Activated CD8-positive, alpha-beta memory T cell treated with anti-CD3 and anti-CD28 coated beads, Interleukin-2, amount 50 U/mL, for 4 hours (primary cell): ENCODE measurements at places on chromosomes 7 and 10.
A peak's percentile ranks its signal among the peaks of the same experiment; 100 is the strongest.

DNA sequence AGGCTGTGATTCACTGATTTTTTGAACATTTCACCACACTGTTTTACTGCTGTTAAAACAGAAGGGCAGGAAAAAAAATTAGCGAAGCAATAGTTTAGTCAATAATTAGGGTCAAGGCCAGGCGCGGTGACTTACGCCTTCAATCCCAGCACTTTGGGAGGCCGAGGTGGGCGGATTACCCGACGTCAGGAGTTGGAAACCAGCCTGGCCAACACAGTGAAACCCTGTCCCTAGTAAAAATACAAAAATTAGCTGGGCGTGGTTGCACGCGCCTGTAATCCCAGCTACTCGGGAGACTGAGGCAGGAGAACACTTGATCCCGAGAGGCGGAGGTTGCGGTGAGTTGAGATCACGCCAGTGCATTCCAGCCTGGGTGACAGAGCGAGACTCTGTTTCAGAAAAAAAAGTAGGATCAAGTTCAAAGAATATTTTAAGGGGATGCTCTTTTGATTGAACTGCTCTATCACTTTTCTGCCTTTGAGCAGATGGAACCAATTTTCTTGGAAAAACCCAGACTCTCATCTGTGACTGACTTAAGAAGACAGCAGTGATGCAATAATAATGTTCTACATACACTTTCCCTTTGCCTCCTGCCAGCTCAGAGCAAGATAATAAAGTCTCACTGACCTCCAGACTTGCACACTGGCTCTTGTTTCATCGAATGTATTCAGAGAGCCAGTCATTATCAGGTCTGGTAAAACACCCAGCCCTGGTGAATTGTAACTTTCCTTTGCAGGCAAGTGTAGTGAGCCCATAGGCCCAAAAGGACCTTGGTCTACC, 1.6 kb upstream of the PPA1 start:
- DNase-seq, result no peak

- no peak for DNase-seq
Observed at GRCh38 chr7:112362731-112363131, 87.5 kb upstream of the IFRD1 start.

DNA sequence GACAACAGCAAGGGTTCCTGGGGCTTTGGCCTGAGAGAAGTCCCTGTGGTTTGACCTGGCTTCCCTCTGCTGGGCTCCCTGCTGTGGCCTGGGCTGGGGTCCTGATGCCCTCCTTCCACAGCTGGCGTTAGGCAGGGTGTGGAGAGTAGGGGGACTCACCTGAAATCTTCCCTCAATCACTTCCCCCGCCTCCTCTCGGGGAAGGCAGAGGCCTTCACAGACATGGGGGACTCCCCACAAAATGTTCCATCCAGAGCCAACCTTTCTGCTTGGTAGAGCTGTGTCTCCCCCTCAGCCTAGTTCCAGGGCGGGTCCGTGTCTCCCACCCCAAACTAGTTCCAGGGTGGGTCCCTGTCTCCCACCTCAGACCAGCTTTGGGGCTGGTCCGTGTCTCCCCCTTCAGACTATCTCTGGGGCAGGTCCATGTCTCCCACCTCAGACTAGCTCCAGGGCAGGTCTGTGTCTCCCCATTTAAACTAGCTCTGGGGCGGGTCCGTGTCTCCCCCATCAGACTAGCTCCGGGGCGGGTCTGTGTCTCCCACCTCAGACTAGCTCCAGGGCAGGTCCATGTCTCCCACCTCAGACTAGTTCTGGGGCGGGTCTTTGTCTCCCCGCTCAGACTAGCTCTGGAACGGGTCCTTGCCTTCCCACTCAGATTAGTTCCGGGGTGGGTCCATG, 2.2 kb downstream of the PVRIG start:
- DNase-seq, result peak; percentile 28

DNA sequence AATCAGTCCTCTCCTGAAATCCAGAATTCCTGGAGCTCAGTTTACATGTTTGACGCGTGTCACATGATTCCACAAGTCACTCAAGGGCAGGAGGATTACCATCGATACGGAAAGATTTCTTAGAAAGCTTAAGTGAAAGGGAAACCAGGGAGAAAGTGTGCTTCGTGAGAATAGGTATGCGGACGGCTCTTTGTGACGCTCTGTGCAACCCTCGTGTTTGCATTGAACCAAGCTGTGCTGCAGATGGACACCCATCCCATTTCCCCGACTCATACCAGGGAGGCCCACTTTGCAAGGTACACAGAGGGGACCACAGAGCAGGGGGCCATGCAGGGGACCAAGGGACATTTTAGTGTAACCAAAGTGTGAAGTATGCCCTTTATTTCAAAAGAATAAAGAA, 43.2 kb downstream of the IKZF1 start:
- DNase-seq, result no peak

- no peak for DNase-seq
Observed at GRCh38 chr7:46581268-46581667, 660.2 kb upstream of the IGFBP3 start.

DNA sequence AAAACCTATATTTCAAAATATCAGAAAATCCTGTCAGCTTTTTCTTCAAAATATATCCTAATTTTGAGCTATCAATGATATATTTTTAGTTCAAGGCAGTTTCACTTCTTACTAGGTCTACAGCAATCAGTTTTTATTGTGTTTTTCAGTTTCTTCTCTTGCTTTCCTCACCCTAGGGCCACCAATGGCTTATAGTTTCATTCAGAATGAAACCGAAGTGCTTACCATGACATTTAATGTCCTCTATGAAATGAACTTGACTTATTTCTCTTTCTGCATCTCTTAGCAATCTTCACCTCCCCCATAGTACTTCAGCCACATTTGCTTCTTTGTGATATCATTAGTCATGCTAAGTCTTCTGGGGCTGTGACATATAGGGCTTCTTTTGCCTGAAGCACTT, 100.3 kb downstream of the ARL5B start:
- no peak for DNase-seq

- DNase-seq, result no peak
Observed at GRCh38 chr7:113404245-113404644, 285.9 kb upstream of the SMIM30 start.

- DNase-seq, result peak; percentile 65
Observed at GRCh38 chr10:101829561-101830315, 11.5 kb upstream of the OGA start.

DNA sequence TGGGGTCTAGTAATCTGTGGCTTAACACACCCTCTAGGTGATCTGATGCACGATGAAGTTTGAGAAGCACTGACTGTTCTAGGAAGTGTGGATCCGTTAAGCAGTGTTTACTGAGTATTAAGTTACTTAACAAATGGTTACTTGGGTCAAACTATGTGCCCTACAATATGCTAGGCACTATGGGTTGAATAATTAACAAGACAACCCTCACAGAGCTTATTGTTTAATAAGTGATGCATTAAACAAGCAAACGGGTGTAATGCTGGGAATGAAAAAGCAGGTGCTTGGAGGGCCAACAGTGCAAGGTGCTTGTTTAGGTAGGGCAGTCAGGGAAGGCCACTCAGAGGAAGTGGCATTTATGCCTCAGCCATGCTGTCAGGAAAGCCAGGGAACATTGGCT, 378.0 kb upstream of the PODXL start:
- no peak for DNase-seq

GRCh38 chr10:88598055-88598454, 11.5 kb downstream of the LIPJ start:
- no peak for DNase-seq

DNA sequence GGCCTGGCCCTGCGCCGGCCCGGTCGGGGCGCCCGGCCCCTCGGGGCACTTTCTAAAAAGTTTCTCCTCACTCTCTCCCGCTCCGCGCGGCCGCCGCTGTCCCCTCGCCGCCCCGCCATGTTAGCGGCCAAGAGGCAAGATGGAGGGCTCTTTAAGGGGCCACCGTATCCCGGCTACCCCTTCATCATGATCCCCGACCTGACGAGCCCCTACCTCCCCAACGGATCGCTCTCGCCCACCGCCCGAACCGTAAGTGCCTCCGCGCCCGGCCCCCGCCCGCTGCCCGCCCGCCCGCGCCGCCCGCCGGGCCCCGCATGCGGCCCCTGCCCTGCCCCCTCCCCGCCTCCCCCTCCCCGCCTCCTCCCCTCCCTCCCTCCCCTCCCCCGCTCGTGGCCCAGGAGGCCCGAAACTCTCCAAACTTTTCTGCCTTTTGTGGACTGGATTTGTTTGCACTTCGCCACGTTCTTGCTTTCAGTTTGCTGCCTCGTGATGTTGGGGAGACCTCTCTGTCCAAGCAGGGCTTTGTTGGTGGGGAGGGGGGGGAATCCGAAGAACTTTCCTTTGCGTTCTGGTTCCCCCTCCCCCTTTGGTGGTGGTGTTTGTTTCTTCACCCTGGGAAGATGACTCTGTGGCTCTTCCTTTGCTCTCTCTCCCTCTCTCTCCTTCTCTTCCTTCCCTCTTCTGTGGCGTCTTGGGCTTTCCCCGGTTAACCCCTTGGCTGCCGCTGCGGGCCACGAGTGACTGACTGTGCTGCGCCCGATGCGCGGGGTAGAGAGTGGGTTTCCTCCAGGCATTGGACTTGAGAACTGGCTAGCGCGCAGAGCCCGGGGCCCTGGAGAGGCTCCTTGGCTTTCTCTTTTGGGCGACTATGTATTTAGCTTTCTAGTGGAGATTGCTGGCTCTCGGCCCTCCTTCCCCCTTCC, 1.6 kb downstream of the TCF7L2 start:
- DNase-seq, result peak; percentile 51

DNA sequence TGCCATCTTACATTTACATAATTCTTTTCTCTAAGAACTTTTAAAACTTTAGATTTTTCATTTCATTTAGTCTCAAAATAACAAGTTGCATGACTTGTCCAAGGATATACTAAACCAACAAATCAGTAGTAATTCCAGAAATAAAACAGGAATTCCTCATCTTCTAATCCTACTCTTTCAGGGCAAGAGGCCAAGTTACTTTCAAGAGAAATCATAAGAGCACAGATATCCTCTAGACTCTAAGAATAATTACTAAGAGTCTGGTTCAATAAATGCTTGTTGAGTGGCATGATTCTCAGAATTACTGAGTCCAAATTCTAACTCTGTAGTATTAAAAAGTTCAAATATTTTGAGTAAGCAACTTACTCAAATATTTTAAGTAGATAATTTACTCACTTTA, 12.9 kb downstream of the PDZD8 start:
- no peak for DNase-seq

- no peak for DNase-seq
Observed at GRCh38 chr7:39667341-39667923, 44.1 kb downstream of the RALA start.

- DNase-seq, result no peak
Observed at GRCh38 chr10:36559412-36560400, 565.7 kb upstream of the ANKRD30A start.

- DNase-seq, result peak; percentile 62
Observed at GRCh38 chr10:96587264-96588059, 650 bp upstream of the TM9SF3 start.

DNA sequence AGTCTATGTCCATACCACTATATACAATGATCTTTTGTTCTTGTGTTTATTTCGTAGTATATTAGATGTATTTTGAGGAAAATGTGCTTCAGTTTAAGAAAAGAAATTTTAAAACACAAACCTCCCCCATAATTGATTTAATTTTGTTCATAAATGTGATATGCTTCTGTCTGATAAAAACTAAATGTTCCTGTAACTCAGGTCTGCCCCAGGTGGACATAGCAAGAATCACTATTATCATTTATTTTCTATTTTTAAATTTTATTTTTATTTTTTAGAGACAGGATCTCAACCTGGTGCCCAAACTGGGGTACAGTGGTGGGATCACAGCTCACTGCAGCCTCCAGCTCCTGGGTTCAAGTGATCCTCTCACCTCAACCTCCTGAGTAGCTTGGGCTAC, 43.2 kb downstream of the BEND7 start:
- no peak for DNase-seq

DNA sequence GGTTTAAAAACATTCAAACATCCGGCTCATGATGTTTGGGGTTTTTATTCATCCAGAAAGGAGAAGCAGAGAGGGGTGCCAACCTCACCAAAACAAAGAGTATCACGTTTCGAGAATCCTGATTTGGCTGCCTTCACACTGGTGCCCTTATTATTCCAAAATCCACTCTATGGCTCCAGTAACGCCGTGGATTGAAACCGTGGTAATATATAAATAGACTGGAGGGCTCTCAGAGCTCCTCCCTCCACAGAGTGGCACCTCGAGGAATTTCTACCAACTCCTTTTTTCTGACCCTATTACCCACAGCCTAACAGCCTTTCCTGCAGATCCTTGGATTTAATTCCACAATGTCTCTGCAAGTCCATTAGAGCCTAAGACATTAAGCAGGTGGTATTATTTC, 353.6 kb downstream of the CRPPA start:
- no peak for DNase-seq
